Stimulated activated CD4-positive, alpha-beta T cell treated with anti-CD3 and anti-CD28 coated beads, Interleukin-4, amount 100 ng/mL, for 48 hours (primary cell): ENCODE measurements at places on chromosomes 16 and 17.

DNA sequence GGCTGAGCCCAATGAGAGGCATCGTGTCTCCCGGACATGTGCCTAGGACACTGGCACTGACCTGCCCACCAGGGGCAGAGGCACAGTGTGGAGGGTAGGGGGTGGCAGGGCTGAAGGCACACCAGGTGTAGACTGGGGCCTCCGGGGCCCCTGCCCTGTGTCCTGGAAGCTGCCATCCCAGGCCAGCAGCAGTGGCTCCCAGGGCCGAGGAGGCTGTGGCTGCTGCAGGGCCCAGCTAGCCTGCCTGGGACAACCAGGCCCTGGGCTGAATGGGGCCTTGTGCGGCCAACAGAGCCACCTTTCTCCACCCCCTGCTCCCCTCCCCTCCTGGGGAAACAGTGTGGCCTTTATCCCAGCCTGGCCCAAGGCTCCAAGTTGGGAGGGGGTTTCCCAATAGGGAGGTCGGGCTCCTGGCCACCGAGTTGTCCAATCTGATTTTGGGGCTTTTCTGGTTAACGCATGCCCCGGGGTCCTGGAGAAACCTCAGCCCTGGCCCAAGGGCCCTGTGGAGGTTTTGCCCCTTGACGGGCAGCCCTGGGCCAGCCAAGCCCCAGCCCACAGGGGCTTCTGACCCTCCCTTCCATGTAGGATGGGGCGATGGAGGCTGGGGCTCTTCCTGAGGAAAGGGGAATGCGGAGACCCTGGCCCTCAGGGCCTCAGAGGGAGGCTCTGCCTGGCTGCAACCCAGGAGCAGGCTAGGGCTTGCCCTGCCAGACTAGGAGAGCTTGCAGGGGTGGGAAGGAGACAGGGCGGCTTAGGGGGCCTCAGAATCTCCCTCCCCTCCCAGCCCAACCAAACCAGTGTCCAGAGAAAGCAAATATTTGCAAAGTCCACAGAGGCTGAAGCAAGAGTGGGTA, 4.2 kb downstream of the MTSS2 start:
- no peak for DNase-seq

DNA sequence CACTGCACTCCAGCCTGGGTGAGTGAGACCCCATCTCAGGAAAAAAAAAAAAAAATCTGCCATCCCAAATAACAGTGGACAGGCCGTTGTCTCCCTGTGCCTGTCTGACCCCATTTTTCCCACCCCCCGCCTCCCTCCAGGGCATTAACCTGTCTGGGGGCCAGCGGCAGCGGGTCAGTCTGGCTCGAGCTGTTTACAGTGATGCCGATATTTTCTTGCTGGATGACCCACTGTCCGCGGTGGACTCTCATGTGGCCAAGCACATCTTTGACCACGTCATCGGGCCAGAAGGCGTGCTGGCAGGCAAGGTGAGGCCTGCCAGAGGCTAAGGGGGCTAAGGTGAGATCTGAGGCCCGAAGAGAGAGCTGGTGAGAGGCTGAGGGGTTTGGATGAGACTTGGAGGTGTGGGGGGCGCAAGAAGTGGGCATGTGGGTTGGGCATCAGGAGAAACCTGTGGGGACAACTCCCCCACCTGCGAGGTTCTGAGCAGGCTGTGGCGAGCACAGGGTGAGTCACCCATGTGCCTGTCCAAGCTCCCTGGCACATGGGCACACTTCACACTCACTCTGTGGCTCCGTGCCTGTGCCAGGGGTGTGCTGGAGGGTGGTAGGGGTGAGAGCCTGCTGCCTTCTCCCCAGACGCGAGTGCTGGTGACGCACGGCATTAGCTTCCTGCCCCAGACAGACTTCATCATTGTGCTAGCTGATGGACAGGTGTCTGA, 34.7 kb downstream of the ANKRD40 start:
- no peak for DNase-seq

DNA sequence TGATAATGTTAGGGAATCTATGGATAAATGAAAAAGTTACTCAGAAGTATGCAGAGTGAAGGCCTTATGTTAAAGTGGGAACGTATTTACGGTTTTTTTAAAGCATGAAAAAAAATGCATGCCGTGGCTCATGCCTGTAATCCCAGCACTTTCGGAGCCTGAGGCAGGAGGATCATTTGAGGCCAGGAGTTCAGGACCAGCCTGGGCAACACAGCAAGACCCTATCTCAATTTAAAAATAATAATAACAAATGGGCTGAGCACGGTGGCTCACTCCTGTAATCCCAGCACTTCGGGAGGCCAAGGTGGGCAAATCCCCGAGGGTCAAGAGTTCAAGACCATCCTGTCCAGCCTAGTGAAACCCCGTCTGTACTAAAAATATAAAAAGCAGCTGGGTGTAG, 6.0 kb downstream of the POLR2A start:
- DNase-seq, result no peak

DNA sequence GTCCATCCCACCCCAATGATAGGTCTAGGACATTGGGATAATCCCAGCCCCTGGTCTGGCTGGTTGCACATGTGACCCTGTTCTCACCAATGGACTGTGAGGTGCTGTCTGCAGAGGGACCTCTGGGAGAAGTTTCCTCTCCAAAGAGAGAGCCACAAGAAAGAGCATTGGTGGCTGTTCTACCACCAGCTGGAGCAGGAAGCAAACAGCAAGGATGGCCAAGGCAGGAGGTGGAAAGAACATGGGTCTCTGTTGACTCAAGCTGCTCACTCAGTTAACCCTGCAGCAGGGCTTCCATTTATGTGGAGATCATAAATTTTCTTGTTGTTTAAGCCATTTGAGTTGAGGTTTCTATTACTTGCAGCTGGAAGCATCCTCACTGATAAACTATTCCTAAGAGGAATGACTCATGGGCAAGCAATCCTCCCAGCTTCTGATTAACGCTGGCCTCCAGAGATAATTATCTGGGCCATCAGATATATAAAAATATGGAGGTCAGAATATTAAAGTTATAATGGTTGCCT, 52.6 kb downstream of the CYB5B start:
- DNase-seq, result no peak

- DNase-seq, result no peak
These were observed 9.7 kb upstream of the NXPH3 start for GRCh38 chr17:49565948-49566491.

DNA sequence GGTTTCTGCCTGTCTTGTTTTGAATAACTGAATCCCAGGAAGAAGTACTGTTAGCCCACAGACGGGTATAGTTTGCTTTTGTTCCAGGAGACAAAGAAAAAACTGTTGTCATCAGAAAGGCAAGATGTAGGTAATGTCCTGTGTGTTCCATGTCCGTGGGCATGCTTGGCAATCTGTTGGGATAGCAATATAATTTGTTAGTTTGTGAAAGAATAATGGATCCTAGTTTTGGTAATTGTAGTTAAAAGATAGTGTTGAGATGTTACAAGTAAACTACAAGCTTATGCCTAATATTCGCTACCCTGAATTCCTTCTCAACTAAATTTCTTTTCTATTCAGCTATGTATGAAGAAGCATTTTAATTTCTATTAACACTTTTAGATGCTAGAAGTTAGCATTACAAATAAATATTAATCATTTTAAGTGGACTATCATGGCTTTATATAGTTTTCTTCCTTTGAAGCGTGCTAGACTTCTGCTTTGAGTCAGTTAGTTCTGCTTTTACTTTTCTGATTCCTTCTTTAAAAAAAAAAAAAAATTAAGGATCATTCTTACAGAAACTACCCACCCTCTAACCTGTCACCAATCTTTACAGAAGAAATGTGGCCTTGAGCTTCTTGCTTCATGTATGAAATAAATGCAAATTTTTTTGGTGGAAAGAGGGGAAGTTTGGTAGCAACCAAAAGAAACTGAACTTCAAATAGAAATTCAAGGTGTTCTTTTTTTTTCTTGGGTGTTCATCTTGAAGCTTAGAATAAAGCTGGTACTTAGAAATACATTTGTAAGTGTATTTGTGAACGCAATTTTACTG, 2.4 kb downstream of the EVI2A start:
- no peak for DNase-seq

- DNase-seq, result no peak
These were observed 4.5 kb downstream of the NPTX1 start for GRCh38 chr17:80471922-80472321.

GRCh38 chr16:17380613-17381012, 90.1 kb downstream of the XYLT1 start:
- no peak for DNase-seq

- no peak for DNase-seq
These were observed 38.9 kb upstream of the ATP2A3 start for GRCh38 chr17:4003131-4003500.

DNA sequence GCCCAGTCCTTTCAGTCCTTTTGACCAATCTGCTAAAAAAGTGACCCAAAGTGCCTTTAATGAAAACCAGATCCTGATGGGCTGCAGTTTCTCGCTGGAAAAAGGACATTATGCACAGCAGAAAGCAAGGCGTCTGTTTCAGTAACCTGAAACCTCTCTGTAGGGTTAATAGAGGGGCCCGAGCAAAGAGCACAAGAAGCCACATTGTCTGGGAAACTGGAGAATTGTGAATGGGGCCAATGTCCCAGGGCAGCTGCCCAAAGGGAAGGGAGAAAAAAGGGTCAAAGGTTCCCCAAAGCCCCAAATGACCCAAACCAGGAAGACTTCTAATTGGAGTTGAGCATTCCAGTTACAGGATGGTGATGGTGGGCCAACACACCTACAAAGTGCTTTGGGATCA, 3.0 kb downstream of the OTOA start:
- DNase-seq, result no peak

- no peak for DNase-seq
These were observed 573 bp upstream of the CDK10 start for GRCh38 chr16:89685916-89686315.

DNA sequence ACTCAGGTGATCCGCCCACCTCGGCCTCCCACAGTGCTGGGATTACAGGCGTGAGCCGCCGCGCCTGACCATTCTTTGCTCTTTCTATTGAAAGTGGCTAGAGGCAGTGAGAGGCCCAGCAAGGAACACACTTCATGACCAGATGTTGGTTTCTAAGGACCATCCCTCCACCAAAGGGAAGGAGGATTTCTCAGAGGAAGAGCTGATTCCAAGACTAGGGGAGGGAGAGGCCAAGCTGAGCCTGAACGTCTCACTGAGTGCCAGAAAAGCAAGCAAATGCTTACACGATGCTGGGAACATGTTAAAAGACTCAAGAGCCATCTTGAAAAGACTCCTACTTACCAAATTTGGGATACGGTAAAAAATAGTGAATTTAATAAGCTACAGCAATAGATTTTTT, 79.2 kb downstream of the MRM3 start:
- DNase-seq, result no peak

GRCh38 chr17:65191811-65192740, 54.9 kb downstream of the RGS9 start:
- no peak for DNase-seq

- no peak for DNase-seq
These were observed 439.8 kb upstream of the DYNLRB2 start for GRCh38 chr16:80100846-80101451.

DNA sequence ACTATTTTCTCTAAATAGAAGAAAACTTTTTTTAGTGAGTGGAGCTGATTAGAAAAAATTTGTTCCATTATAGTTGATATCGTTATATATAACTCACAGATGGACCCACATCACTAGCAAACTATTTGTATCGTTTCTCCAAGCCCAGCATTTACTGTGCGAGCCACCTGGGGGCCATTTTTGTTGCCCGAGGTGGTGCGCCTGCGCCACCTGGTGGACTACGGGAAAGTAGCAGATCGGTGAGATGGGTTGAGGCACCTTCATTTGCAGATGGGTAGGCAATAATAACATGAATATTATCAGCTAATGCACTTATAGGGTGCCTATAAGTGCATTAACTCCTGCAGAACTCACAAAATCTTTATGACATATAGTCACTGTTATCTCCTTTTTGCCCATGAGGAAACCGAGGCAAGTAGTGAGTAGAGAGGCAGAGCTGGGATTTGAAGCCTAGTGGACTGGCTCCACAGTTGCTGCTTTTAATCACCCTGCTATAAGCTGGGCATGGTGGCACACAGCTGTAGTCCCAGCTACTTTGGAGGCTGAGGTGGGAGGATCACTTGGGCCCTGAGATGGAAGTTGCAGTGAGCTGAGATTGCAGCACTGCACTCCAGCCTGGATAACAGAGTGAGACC, 23.2 kb upstream of the NTN1 start:
- DNase-seq, result peak; percentile 71

- no peak for DNase-seq
These were observed 594 bp upstream of the SLC22A31 start for GRCh38 chr16:89200850-89201411.

DNA sequence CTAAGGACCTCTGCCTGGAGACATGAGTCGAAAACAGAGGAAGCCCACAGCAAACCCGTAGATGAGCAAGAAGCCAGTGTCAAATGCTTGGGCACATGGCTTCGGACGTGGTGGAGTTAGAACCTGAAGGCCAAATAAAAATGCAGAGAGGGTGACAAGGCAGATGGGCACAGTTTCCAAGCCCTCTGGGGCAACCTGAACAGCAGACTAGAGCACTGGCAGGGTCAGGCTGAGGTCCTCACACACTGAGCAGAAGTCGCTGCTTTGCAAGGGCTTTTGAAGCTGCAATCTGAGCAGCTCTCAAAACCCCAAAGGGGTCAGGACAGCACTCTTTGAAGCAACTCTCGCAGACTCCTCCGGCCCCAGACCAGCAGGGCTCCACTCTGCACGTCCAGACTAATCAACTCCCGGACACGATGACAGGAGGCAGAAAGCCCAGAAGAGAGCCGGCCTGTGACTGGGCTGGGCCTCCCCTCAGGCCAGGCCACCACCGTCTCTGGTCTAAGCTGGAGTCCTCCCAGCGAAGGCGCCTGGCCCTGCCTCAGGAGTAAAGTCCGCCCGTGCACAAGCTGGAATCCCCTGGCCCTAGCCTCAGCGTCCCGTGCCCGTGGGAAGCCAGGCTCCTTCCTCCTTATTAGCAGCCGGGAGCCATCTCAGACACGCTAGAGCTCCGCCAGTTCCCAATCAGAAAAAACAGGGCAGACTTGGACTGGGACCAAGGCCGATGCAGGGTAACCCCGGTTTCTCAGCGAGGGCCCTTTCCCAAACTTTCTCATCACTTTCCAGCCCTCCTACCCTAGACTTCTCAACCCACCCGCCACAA, 924 bp downstream of the SMARCD2 start:
- DNase-seq, result no peak

- no peak for DNase-seq
These were observed 14.2 kb upstream of the MSI2 start for GRCh38 chr17:57242148-57242547.

- no peak for DNase-seq
These were observed 152.3 kb downstream of the PCTP start for GRCh38 chr17:55903028-55903690.
